Suprapubic skin (tissue), 4 donors: ENCODE measurements at places on chromosomes 5 and 9.

- no peaks in the 10 kb centered on the region for H3K36me3 ChIP-seq
- no peaks in the 10 kb centered on the region for H3K4me1 ChIP-seq
- no peak for DNase-seq
- H3K27ac ChIP-seq: no peak overlapping the region
- no peaks in the 10 kb centered on the region for H3K27me3 ChIP-seq
Observed at GRCh38 chr5:4156889-4157288, 561.3 kb downstream of the IRX1 start.

DNA sequence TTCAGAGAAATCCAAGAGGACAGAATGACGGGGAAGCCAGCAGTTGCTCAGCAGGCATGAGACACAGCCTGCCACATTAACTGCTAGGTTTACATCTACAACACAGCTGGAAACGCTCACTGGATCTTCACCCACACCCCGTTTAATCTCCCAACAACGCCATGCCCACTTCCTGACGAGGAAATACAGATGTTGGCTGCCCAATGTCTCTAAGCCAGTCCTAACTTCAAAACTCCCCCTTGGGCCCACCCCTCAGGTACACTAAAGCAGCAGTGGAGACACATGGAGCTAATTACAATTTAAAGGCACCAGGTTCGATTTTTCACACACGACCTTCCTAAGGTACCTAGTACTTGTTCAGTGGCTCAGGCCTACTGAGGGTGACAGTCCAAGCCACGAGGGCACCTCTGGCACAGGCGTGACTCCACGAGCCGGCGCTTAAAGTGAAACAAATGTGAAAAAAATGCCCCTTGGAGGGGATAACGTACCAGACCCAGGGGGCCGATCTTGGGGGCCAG lies 904 bp downstream of the RPL12 start:
- peak overlapping the region; percentile 94 for H3K27ac ChIP-seq
- H3K4me1 ChIP-seq: peaks cover 40% of the 10 kb centered on the region
- peak overlapping the region; percentile 94 for H3K4me3 ChIP-seq
- peaks cover 59% of the 10 kb centered on the region for H3K36me3 ChIP-seq

GRCh38 chr9:38227656-38228055 lies 158.6 kb upstream of the SHB start:
- H3K4me3 ChIP-seq: no peak overlapping the region
- H3K4me1 ChIP-seq: peaks cover 11% of the 10 kb centered on the region
- peaks cover 9% of the 10 kb centered on the region for H3K27me3 ChIP-seq
- DNase-seq: no peak
- H3K36me3 ChIP-seq: no peaks in the 10 kb centered on the region

DNA sequence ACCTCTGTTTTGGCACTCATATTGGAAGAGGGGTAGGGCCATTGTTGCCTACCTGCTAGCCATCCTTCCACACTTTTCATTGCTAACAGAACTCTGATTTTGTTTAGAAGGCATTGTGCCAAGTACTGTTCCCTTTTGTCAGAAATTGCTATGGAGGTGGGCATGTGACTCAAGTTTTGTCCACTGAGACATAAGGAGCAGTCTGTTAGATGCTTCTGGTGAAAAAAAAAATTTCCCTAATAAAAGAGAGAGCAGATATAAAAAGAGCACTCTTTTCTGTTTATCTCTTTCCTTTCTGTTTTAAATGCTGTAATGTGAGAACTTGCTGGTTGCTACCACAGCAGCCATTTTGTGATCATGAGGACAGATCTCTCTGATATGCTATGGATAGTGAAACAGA lies 21.9 kb upstream of the THG1L start:
- no peak overlapping the region for H3K4me3 ChIP-seq
- no peaks in the 10 kb centered on the region for H3K4me1 ChIP-seq
- H3K27ac ChIP-seq: no peak overlapping the region

GRCh38 chr5:116032094-116032517 lies at the start of gene ARL14EPL:
Gene ARL14EPL, plus strand, starts transcription at chr5:116032472. Its CDS starts 18,994 bp downstream, at chr5:116051466.
- no peak within 1 kb of the TSS for H3K4me3 ChIP-seq
- H3K27me3 ChIP-seq: no peaks in the 10 kb centered on the region
- H3K36me3 ChIP-seq: no peaks in the 10 kb centered on the region
- H3K4me1 ChIP-seq: no peaks in the 10 kb centered on the region

GRCh38 chr5:72885824-72886223 lies 69.4 kb downstream of the TNPO1 start:
- H3K27me3 ChIP-seq: no peaks in the 10 kb centered on the region
- no peak overlapping the region for H3K27ac ChIP-seq
- H3K4me3 ChIP-seq: no peak overlapping the region

GRCh38 chr9:114050226-114050568 lies 27.9 kb downstream of the AMBP start:
- no peak overlapping the region for H3K27ac ChIP-seq
- no peak for DNase-seq
- H3K4me3 ChIP-seq: no peak overlapping the region
- peaks cover 26% of the 10 kb centered on the region for H3K36me3 ChIP-seq
- no peaks in the 10 kb centered on the region for H3K4me1 ChIP-seq
- H3K27me3 ChIP-seq: no peaks in the 10 kb centered on the region

DNA sequence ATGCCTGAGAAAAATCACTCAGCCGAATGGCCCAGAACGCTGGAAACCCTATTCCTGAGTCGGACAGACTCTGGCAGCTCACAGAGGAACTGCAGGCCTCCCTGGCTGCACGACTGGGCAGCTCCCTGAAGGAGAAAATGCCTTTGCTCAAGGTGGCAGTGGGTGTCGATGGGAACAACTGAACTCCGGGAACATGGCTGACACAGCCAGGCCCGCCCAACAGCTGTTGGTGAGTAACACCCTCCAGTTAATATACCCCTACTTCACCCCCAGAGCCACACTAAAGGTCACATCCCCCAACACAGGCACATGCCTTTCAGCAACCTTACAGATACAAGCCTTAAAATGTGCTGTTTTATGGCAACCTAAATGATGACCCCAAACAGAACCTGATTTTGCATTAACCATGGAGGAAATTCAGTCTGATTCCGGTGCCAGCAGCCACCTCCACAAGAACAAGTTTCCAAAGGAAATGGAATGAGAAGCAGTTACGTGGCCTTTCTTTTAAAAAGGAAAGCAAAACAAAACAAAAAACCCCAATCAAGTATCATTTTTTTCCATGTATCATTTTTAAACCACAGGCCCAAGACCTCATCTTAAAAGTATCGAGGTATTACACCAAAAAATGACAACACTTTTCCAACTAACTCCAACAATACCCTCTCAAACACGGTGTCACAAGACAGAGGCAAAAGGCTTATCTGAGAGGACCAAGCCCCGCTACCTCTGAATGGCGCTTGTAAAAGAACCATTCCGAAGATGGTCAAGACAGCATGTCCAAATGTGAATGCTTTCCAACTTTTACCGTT lies 3.1 kb downstream of the KLF9 start:
- peak; percentile 85 for DNase-seq
- peak overlapping the region; percentile 98 for H3K4me3 ChIP-seq
- peaks cover 6% of the 10 kb centered on the region for H3K36me3 ChIP-seq
- H3K27me3 ChIP-seq: no peaks in the 10 kb centered on the region
- peaks cover 52% of the 10 kb centered on the region for H3K4me1 ChIP-seq

- no peak overlapping the region for H3K4me3 ChIP-seq
- H3K27me3 ChIP-seq: peaks cover 3% of the 10 kb centered on the region
- H3K36me3 ChIP-seq: no peaks in the 10 kb centered on the region
- no peak for DNase-seq
Observed at GRCh38 chr9:134607971-134608370, 33.6 kb upstream of the COL5A1 start.

DNA sequence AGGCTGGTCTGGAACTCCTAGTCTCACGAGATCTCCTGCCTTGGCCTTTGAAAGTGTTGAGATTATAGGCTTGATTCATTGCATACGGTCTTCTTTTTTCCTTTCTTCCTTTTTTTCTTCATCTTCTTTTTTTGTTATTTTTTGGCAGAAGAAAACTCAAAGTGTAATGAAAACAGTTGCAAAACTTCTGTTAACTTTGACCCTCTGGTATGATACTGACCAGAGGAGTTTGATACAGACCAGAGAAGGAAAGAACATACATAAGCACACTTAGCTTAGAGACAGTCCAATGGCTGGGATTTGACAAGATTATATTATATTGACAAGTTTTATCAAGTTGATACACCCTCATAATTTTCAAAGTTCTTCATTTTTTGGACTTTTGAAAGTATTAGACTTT lies 181.2 kb downstream of the NFIB start:
- no peak overlapping the region for H3K4me3 ChIP-seq
- DNase-seq: no peak
- H3K27me3 ChIP-seq: no peaks in the 10 kb centered on the region
- no peak overlapping the region for H3K27ac ChIP-seq
- H3K36me3 ChIP-seq: no peaks in the 10 kb centered on the region

GRCh38 chr5:95843733-95844223 lies 21.3 kb upstream of the GLRX start:
- H3K36me3 ChIP-seq: no peaks in the 10 kb centered on the region
- peaks cover 34% of the 10 kb centered on the region for H3K4me1 ChIP-seq
- no peak for DNase-seq
- no peak overlapping the region for H3K4me3 ChIP-seq
- no peaks in the 10 kb centered on the region for H3K27me3 ChIP-seq

GRCh38 chr5:2191972-2192371 lies 309.2 kb upstream of the IRX4 start:
- H3K4me3 ChIP-seq: no peak overlapping the region
- no peaks in the 10 kb centered on the region for H3K4me1 ChIP-seq
- H3K27ac ChIP-seq: no peak overlapping the region
- H3K27me3 ChIP-seq: peaks cover 2% of the 10 kb centered on the region

GRCh38 chr9:99178912-99179872 lies 42.5 kb downstream of the ALG2 start:
- H3K27me3 ChIP-seq: no peaks in the 10 kb centered on the region
- no peak for DNase-seq
- H3K36me3 ChIP-seq: no peaks in the 10 kb centered on the region
- no peak overlapping the region for H3K27ac ChIP-seq

DNA sequence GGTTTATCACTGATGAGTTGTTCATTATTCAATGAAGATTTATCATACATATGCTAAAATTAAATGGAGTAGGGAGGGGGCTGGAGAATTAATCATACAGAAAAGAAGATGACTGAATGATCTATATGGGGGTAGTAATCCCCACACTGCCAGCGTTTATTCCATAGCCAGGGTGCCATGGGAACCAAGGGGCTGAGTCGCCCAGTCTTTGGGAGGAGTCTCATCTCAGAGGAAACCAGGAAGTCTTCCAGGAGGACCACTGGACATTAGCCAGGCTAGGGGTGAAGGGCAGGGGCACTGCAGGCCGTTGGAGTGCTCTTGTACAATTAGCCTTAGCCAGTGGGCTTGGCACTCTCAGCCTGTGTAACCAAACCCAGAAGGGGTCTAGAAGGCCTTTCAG lies 226.5 kb downstream of the ARL15 start:
- H3K27ac ChIP-seq: no peak overlapping the region
- DNase-seq: no peak
- no peak overlapping the region for H3K4me3 ChIP-seq
- H3K4me1 ChIP-seq: no peaks in the 10 kb centered on the region
- no peaks in the 10 kb centered on the region for H3K36me3 ChIP-seq
- H3K27me3 ChIP-seq: no peaks in the 10 kb centered on the region

DNA sequence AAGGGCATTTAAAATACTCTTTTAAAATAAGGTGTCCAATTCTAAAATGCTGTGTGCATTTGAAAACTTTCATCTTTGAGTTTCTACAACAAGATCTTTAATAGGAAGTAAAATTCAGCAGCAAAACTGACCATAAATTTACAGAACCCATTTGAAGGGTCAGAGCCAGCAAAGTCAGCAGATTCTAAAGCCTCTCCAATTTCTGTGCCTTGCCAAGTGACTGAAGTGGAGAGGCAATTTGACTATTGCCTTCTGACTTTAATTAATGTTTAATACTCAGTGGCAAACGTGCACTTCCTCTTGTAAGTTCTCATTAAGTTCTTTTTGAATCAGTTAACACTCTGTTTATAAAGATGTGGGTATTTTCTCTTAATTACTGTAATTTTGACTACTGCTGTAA lies 155.2 kb downstream of the BAAT start:
- no peak overlapping the region for H3K27ac ChIP-seq
- DNase-seq: no peak
- H3K4me1 ChIP-seq: no peaks in the 10 kb centered on the region
- no peaks in the 10 kb centered on the region for H3K36me3 ChIP-seq
- H3K4me3 ChIP-seq: no peak overlapping the region

- H3K4me3 ChIP-seq: no peak overlapping the region
- peaks cover 76% of the 10 kb centered on the region for H3K36me3 ChIP-seq
- no peak overlapping the region for H3K27ac ChIP-seq
- H3K4me1 ChIP-seq: no peaks in the 10 kb centered on the region
- H3K27me3 ChIP-seq: no peaks in the 10 kb centered on the region
Observed at GRCh38 chr9:133770076-133770777, 32.1 kb upstream of the SARDH start.

- DNase-seq: peak; percentile 84
- H3K27me3 ChIP-seq: no peaks in the 10 kb centered on the region
- H3K27ac ChIP-seq: no peak overlapping the region
- no peaks in the 10 kb centered on the region for H3K36me3 ChIP-seq
- no peak overlapping the region for H3K4me3 ChIP-seq
- H3K4me1 ChIP-seq: no peaks in the 10 kb centered on the region
Observed at GRCh38 chr9:77707383-77708063, 59.4 kb upstream of the GNA14 start.

DNA sequence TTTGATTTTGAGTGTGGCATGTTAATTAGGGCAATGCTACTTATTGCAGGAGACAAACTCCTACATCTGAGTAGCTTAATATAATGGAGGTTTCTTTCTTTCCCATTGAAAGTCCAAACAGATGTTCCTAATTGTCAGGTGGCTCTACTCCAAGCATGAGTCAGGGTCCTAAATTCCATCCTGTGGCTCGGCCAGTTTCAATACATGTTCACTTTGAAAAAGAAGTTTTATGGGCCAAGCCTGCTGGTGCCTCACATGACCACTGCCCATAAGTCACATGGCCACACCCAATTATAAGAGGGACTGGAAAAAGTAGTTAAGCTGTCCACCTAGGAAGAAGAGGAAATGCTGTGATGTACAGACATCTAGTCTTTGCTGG lies 170.4 kb downstream of the ARRDC3 start:
- H3K36me3 ChIP-seq: no peaks in the 10 kb centered on the region
- peaks cover 15% of the 10 kb centered on the region for H3K4me1 ChIP-seq
- no peak overlapping the region for H3K4me3 ChIP-seq
- peak overlapping the region; percentile 77 for H3K27ac ChIP-seq

DNA sequence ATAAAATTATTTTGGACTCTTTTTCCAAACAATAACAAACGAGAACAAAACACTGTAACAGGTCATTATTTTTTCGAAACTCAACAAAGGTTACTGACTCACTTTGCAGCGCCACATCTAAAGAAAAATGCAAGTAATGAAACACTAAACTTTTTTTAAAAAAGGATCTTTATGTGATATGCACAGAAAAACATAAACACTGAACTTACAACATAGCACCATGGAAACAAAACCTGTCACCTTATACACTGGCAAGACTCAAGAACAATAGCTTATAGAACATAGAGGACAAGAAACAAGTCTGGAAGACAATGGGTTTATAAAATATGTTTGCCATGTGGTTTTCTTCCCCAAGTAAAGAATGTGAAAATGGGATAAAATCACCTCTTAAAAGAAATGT lies 85.2 kb downstream of the AUH start:
- no peaks in the 10 kb centered on the region for H3K36me3 ChIP-seq
- H3K27ac ChIP-seq: no peak overlapping the region
- no peaks in the 10 kb centered on the region for H3K27me3 ChIP-seq
- H3K4me1 ChIP-seq: no peaks in the 10 kb centered on the region

- H3K36me3 ChIP-seq: no peaks in the 10 kb centered on the region
- no peaks in the 10 kb centered on the region for H3K4me1 ChIP-seq
- H3K4me3 ChIP-seq: no peak overlapping the region
- no peaks in the 10 kb centered on the region for H3K27me3 ChIP-seq
- DNase-seq: no peak
Observed at GRCh38 chr5:34584165-34584564, 72.0 kb upstream of the RAI14 start.

GRCh38 chr9:131407717-131408195 lies 13.9 kb downstream of the PRRC2B start:
- peaks cover 91% of the 10 kb centered on the region for H3K4me1 ChIP-seq
- peak overlapping the region; percentile 72 for H3K27ac ChIP-seq
- H3K36me3 ChIP-seq: no peaks in the 10 kb centered on the region
- H3K27me3 ChIP-seq: no peaks in the 10 kb centered on the region
- no peak for DNase-seq
